ENCODE measurements at places on chromosomes 2 and 18.

- no peak for DNase-seq
These were observed 38.9 kb downstream of the METAP1D start for GRCh38 chr2:172038604-172039003.

GRCh38 chr2:26905341-26906198 lies 57.6 kb downstream of the DPYSL5 start:
- no peak for DNase-seq

GRCh38 chr2:157806426-157807077 lies 69.6 kb downstream of the ACVR1 start:
- DNase-seq: no peak

DNA sequence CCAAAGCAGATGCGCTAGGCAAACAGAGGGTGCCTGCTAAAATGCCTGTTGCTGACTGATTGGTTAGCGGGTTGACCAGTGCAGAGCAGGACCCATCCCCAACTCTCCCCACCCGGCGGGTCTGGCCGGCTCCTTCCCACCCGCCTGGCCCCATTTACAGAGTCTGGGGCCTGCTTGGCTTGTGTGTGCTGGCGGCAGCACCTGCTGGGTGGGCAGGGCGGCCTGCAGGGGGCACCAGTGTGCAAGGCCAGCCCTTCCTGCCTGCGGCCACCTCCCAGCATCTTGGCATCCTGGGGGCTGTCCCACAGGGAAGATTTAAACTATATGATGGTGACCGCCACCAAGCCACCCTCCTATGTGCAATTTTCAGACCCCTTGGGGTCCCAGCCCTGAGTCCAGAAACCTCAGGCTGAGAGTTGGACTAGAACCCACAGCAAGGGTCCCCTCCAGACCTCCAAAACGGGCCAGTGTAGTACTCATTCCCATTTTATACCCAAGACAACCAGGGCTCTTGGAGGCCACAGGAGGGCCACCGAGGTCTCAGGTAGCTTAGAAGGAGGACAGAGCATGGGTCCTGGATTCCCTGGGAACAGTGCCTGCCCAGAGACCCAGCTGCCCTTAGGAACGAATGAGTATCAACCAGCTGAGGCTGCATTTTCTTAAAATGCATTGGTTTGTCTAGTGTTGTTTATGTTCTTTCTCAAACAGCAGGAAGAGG lies 173.6 kb downstream of the SMAD7 start:
- peak; percentile 42 for DNase-seq

GRCh38 chr2:43185146-43185545 lies 41.3 kb downstream of the ZFP36L2 start:
- peak; percentile 32 for DNase-seq

- peak; percentile 43 for DNase-seq
These were observed 228.0 kb downstream of the ATAD2B start for GRCh38 chr2:23698721-23699579.

DNA sequence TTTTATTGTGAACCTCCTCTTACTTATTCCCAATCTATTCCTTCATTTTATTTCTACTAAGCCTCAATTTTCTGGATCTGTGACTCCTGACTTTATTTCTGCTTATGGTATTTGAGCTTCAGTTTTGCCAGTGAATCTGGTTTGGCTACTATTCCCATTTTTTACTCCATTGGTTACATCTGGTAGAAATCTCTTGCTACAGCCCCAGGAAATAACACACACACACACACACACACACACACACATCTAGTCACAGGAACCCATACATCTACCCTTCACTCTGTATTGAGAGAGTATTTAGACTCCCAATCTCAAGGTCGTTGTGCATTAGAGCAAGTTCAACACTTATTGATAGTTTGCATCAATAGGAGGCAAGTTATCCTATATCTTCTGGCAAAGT lies 37.0 kb upstream of the GALNT5 start:
- no peak for DNase-seq

- peak; percentile 10 for DNase-seq
These were observed 891.4 kb downstream of the CCDC85A start for GRCh38 chr2:57075226-57075625.

- peak; percentile 21 for DNase-seq
These were observed 10.6 kb upstream of the MC5R start for GRCh38 chr18:13813271-13813849.

- no peak for DNase-seq
These were observed 95.0 kb downstream of the SPP2 start for GRCh38 chr2:234145511-234145910.

- no peak for DNase-seq
These were observed 168.3 kb downstream of the ASB1 start for GRCh38 chr2:238594796-238595749.

DNA sequence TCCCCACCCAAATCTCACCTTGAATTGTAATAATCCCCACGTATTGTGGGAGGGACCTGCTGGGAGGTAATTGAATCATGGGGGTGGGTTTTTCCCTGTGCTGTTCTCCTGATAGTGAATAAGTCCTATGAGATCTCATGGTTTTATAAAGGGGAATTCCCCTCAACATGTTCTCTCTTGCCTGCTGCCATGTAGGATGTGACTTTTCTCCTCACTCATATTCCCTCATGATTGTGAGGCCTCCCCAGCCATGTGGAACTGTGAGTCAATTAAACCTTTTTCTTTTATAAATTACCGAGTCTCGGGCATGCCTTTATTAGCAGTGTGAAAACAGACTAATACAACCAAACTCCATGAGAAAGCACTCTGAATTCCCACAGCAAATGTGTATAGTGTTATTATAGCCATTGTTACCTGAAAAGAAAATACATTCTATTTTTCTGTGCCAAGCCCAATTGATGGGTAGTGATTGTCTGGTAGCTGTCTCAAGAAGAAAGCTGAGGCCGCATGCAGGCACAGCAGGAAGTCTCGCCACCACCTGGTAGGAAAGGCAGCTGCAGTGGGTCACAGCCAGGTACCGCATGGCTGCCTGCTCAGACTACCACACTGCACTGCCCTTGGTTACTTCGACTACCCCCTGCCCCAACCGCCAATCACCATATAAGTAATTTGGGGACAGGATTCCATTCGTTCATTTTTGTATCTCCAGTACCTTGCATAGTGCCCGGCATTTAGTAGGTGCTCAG lies 10.3 kb upstream of the ZBTB7C start:
- DNase-seq: no peak

- peak; percentile 78 for DNase-seq
These were observed at the start of gene HDHD2 for GRCh38 chr18:47150029-47150823. HDHD2 (minus strand) TSS chr18:47150500; CDS start chr18:47136439, 14,061 bp downstream.

GRCh38 chr2:170461889-170462288 lies 253.2 kb upstream of the SP5 start:
- DNase-seq: peak; percentile 11

DNA sequence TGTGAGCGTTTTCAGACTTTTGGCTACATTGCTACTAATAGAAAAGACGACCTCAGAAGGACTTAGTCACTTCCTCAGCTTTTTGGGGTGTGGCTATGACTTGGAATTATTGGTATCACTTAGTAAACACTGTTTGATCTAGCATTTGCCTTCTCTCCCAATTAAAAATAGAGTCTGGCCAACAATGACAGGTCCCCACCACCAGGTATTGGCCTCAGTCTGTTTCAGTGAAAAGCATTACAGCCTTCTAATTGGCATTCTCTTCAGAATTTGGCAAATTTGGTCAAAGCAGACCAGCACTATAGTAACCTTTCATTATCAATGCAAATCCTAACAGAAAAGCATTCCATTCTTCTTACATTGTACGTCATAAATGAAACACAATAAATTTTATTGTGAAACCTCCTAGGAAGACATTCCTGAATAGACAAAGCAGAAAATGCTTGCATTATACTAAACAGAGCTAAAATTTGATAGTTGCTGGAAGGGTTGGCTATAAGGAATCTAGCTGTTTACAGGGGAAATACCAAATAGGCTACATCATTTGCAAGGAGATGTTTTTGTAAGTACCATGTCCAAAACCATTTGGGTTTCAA lies 613.9 kb downstream of the IRS1 start:
- DNase-seq: peak; percentile 97

GRCh38 chr2:105868060-105868459 lies 123.3 kb downstream of the NCK2 start:
- DNase-seq: peak; percentile 38

DNA sequence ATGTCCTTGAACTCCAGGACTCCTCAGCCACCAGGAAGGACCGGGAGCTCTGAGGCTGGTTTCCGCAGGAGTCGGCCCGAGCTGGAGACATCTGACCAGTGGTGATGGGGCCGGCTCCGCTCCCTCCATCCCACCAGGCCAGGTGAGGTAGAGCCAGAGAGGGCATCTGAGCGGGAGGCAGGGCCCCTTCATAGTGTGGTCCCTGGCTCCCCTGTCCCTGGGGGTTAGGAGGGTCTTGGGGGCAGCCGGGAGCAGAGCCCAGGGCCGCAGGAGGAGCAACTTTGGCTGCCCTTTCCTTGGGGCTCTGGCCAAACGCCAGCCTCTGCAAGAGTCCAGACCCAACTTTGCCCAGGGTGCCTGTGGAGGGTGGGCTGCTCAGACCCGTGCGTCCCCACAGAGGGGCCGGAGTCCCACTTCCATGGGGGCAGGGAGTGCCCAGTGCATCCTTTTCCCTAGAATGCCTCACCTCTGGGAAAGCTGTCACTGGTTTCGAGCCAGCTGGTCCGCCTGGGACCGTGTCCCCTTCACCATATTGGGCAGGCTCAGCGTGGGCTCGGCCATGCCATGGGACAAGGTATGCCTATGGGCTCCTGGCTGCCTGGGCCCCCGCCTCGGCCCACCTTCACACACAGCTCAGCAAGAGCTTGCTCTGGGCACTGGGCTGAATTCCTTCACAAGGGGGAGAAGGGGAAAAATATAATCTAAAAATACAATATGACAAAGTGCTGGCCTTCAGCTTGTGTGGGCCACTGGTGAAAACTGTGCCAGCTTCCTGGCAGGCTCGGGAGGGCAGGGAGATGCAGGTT lies 148.6 kb downstream of the TWIST2 start:
- DNase-seq: no peak

- no peak for DNase-seq
These were observed 89.5 kb downstream of the ZFP36L2 start for GRCh38 chr2:43136876-43137275.

DNA sequence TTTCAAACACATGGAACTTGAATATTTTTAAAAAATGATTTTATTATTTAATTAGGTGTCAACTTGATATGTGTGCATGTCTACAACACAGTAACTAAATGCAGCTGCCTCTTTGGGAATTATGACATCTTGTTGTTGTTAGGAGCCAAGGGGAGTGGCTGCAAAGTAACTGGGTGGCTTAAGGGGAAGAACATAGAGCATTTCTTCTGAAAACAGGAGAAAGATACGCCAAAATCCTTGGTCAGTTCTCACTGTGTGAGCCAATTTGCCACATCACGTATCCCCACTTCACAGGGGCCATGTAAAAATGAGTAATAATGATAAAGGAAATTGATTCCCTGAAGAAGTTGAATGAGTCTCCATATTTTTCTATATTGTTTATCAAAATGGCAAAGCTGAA lies 309.8 kb upstream of the COL3A1 start:
- DNase-seq: peak; percentile 9

DNA sequence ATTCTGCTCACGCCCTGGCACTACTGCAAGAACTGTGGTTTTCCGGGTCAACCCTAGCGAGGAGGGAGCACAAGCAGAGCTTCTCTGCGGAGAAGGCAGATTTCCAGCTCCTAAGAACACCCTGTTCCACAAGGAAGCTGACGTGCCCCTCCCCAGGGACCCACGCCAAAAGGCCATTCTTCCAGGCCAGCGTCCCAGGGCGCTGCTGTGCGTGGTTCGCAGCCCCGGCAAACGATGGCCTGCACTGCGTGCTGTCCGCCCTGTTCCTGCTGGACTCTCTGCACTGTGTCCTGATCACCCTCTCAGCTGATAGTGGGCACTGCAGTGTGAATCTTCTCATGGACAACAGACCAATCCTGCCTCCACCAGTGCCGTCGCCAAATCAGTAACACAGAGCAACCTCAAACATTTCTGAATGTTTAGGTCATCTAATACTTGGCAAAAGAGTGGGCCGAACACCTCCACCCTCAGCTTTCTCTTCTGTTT lies 49.1 kb downstream of the ADI1 start:
- DNase-seq: peak; percentile 98

DNA sequence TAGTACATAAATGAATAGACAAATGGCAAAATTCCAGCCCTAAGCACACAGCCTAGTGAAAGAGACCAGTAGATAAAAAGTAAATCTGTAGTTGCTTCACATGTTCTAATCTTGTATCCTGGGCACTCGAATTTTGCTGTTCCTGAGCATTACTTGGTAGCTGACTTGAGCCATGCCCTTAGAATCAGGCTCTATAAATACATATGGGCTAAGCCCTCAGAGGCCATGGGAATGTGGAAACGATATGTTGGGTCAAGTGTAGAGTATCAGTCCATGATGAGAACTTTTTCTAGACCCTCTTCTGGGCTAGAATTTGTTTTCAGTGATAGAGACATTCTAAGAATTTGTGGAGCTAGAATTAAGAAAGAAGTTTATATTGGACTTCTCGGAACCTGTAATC lies 21.9 kb downstream of the ELAC1 start:
- no peak for DNase-seq

DNA sequence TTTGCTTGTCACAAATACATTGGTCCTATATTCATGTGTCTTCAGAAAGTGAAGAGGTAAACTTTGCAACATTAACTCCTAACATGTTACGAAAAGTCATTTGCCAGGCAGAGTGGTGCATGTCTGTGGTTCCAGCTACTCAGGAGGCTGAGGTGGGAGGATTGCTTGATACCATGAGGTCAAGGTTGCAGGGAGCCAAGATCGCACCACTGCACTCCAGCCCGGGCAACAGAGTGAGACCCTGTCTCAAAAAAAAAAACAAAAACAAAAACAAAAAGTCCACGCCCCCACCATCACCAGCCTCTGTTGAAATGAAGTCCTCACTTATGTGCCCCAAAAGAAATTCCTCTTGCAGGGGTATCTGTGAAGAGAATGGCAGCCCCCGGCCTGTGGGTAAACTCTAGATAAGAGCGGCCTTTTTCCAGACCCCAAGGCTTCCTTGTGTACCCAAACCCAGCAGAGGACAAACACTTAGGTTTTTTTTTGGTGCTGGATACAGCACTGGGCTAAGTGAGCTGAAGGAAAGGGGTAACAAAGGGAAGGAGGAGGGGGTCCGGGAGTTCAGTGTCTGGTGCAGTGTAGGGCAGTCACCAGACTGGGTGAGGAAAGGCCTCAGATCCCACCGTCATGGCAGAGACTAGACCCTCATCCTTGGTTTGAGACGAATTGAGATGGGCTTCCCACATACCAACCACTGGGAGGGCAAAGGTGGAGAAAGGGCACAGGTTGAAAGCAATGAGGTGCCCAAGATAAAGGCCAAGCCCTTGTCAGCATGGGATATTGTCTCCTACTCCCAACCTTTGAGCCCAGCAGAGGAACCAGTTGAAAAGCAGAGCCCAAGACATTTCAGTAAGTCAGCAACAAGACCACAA lies 19.2 kb downstream of the HSPD1 start:
- DNase-seq: no peak

Measured in fibroblast of lung (primary cell).